ENCODE measurements at places on chromosomes 12 and 14. TPM values are rescaled to one million over a fixed set of nuclear protein-coding genes. Genes with fewer than 3 reads are reported as not detected.

DNA sequence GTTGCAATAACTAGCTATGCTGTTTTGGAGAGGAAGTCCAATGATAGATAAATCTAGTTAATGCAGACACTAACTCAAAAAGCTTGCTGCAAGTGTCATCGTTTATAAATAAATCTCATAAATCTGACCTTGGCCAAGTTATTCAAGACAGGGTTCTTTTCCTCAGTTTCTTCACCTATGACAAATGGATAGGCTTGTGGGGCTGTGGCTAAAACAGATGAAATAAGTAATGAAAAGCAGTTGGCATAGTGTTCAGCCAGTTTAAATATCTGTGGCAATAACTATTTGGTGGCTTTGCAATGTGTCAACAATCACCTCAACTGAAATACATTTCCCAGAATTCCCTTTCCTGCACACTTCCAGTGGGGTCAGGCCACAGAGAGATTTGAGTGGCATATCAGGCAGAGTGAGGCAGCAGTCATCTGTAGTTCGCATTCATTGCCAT lies 169.9 kb downstream of the DYRK2 start:
- no peak for DNase-seq
- H3K4me3 ChIP-seq = no peak overlapping the region
- H3K27me3 ChIP-seq = no peaks in the 10 kb centered on the region
- no peaks in the 10 kb centered on the region for H3K4me1 ChIP-seq
- H3K27ac ChIP-seq = no peak overlapping the region
- H3K36me3 ChIP-seq = no peaks in the 10 kb centered on the region

- DNase-seq = no peak
- no peaks in the 10 kb centered on the region for H3K36me3 ChIP-seq
- no peak overlapping the region for H3K4me3 ChIP-seq
- H3K4me1 ChIP-seq = no peaks in the 10 kb centered on the region
- H3K27ac ChIP-seq = no peak overlapping the region
Measured at GRCh38 chr12:2687726-2688125, 107.0 kb upstream of the FKBP4 start.

GRCh38 chr14:68278576-68279436 lies 459.2 kb downstream of the RAD51B start:
- no peak for DNase-seq
- no peak overlapping the region for H3K4me3 ChIP-seq
- peak overlapping the region; percentile 68 for H3K27ac ChIP-seq

- no peak overlapping the region for H3K27ac ChIP-seq
- no peaks in the 10 kb centered on the region for H3K36me3 ChIP-seq
Measured at GRCh38 chr12:24177889-24178288, 228.4 kb upstream of the SOX5 start.

GRCh38 chr12:47186246-47186645 lies 106.5 kb upstream of the AMIGO2 start:
- no peak overlapping the region for H3K27ac ChIP-seq
- peaks cover 12% of the 10 kb centered on the region for H3K4me1 ChIP-seq
- H3K27me3 ChIP-seq = no peaks in the 10 kb centered on the region

DNA sequence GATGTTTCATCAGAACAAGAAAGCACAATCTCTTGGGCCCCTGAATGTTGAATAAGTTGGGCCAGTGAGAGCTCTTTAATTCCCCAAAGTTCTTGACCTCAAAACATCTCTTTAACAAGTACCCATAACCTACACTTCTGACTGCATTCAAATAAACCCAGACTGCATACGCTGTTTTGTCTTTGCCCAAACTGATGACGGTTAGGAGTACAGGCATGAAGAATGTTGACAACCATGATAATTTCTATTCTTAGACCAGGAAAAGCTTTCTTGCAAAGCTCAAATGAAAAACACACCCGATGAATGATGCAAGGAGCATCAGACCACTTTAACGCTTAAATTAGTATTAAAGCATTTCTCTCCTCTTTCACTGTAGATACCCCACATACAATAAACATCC lies 11.7 kb upstream of the RAB3IP start:
- DNase-seq = no peak
- H3K27me3 ChIP-seq = no peaks in the 10 kb centered on the region
- H3K4me1 ChIP-seq = no peaks in the 10 kb centered on the region
- no peak overlapping the region for H3K4me3 ChIP-seq
- H3K27ac ChIP-seq = no peak overlapping the region

- H3K36me3 ChIP-seq = no peaks in the 10 kb centered on the region
- H3K27ac ChIP-seq = no peak overlapping the region
- no peaks in the 10 kb centered on the region for H3K4me1 ChIP-seq
- no peaks in the 10 kb centered on the region for H3K27me3 ChIP-seq
Measured at GRCh38 chr12:118361889-118362288, 10.8 kb downstream of the TAOK3 start.

DNA sequence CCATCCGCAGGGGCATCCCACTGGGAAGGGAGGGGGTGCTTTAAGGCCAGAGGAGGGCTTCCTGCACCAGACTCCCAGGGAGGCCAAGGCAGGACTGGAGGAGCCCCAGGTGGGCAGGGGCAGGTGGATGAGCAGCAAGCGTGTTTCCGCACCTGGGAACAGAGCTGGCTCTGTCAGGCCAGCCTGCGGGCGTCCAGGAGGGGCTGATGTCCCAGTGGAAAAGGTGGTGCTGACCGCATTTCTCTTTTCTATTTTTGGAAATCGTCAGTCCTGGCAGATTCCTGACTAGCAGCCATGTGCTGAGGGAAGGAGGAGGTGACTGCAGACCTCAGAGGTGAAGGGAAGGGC lies 27.2 kb downstream of the CHGA start:
- no peaks in the 10 kb centered on the region for H3K4me1 ChIP-seq
- no peaks in the 10 kb centered on the region for H3K27me3 ChIP-seq
- H3K27ac ChIP-seq = no peak overlapping the region
- H3K4me3 ChIP-seq = no peak overlapping the region
- no peaks in the 10 kb centered on the region for H3K36me3 ChIP-seq

- H3K36me3 ChIP-seq = no peaks in the 10 kb centered on the region
- no peak overlapping the region for H3K27ac ChIP-seq
- no peak for DNase-seq
Measured at GRCh38 chr14:37247791-37248461, 50.2 kb downstream of the MIPOL1 start.

- H3K27me3 ChIP-seq = no peaks in the 10 kb centered on the region
- no peak overlapping the region for H3K27ac ChIP-seq
- no peak for DNase-seq
- H3K4me1 ChIP-seq = no peaks in the 10 kb centered on the region
- H3K4me3 ChIP-seq = no peak overlapping the region
Measured at GRCh38 chr12:67811437-67812361, 163.2 kb downstream of the DYRK2 start.

DNA sequence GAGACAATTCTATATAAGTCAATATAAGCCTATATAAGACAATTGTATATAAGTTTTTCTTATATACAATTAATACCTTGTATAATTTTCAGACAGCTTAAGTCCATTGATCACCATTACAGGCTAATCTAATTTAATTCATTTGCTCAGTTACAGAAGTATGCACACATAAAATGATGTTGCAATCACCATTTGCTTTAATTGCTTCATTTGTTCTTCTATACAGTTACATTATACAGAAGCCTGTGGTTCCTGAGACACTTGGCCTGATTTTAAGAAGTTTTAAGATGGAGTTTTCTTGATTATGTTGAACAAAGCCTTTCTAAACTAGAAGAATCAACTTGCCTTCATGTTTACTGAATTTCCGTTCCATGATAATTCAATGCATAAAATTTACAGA lies 314.6 kb upstream of the PDE3A start:
- H3K4me3 ChIP-seq = no peak overlapping the region
- DNase-seq = no peak
- H3K27ac ChIP-seq = no peak overlapping the region
- no peaks in the 10 kb centered on the region for H3K27me3 ChIP-seq
- H3K36me3 ChIP-seq = no peaks in the 10 kb centered on the region

DNA sequence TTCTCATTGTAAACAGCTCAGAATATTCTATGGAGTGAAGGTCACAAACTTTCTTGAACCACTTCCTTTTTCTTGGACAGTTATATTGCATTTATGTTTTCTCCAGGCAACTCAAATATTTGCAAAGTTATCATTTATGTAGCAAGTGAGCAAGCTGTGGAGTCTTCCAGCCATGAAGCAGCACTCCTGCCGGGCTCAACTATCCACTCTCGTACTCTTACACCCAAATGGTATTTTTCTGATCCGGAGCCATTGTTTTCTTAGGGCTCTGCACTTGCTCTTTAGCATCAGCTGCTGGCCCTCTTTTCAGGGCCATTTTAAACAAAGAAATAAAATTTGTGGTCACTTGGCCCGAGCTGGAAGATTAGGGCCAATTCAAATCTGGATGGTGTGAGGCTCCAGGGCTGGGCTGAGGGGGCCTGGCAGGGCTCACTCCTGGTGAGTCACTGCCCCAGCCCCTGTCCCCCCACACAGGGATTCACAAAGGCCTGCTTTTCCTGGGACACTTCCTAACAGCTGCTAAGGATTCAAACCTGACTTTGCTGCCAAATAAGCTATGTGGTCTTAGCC lies 19.7 kb downstream of the SYNE3 start:
- H3K27ac ChIP-seq = peak overlapping the region; percentile 69
- no peak overlapping the region for H3K4me3 ChIP-seq
- H3K36me3 ChIP-seq = no peaks in the 10 kb centered on the region
- no peaks in the 10 kb centered on the region for H3K27me3 ChIP-seq
- DNase-seq = peak; percentile 72
- peaks cover 19% of the 10 kb centered on the region for H3K4me1 ChIP-seq

GRCh38 chr12:121781484-121781997 lies 11.9 kb downstream of the RHOF start:
- no peak for DNase-seq
- no peaks in the 10 kb centered on the region for H3K27me3 ChIP-seq
- peaks cover 5% of the 10 kb centered on the region for H3K4me1 ChIP-seq

GRCh38 chr12:111429828-111430432 lies 24.2 kb downstream of the SH2B3 start:
- H3K27me3 ChIP-seq = no peaks in the 10 kb centered on the region
- no peak overlapping the region for H3K4me3 ChIP-seq
- peak overlapping the region; percentile 74 for H3K27ac ChIP-seq
- DNase-seq = no peak
- no peaks in the 10 kb centered on the region for H3K36me3 ChIP-seq

DNA sequence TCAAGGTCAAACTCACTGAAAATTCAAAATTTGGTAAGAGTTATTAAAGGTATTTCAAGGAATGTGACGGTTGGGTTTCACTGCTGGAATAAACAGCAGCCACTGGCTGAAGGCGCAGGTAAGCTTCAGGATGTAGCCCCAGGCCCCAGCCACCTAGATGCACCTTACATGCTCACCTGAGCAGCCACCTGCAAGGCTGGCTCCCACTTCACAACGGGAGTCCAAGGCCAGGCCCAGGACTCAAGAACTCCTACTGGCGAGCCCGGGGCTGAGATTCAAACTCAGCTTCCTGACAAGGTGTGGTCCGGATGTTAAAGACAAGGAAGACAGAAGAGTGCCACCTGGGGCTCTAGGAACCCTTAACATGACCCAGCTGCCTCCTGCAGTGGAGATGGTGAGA lies 78.4 kb downstream of the ITPK1 start:
- H3K36me3 ChIP-seq = no peaks in the 10 kb centered on the region
- no peaks in the 10 kb centered on the region for H3K27me3 ChIP-seq
- peak overlapping the region; percentile 72 for H3K27ac ChIP-seq
- no peak for DNase-seq
- H3K4me3 ChIP-seq = no peak overlapping the region

DNA sequence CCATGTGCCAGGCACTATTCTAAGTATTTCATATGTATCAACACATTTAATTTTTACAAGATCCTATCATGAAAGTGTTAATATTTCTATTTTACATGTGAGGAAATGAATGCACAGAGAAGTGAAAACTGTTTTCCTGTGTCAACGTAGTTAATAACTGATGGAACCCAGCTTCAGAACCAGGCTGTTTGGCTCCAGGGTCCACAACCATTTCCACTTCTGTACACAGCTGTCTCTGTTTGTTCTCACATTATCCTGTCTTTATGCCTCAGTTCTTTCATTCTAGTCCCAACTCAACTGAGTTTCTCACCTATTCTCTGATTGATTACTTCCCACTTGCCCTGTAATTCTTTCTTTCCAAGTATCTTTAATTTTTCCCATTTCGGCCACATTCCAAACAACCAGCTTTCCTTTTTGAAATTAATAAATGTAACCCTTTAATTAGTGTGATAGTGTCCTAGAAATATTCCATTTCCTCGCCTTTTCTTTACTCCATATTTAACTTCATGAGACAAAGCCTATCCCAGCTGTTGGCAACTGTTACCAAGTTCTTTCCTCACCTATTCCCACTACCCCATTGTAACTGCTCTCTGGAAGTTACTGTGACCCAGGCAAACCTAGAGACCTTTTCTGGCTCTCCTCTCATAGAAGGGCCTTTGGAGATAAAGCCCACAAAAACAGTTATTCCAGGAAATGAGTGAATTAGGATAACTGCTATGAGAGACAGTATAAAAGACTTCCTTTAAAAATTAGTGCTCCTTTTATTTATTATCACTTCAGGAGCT lies 218.7 kb downstream of the RASSF9 start:
- H3K36me3 ChIP-seq = no peaks in the 10 kb centered on the region
- no peaks in the 10 kb centered on the region for H3K27me3 ChIP-seq
- H3K4me3 ChIP-seq = no peak overlapping the region
- no peaks in the 10 kb centered on the region for H3K4me1 ChIP-seq
- no peak for DNase-seq
- no peak overlapping the region for H3K27ac ChIP-seq

- H3K4me3 ChIP-seq = no peak overlapping the region
- H3K36me3 ChIP-seq = no peaks in the 10 kb centered on the region
- no peaks in the 10 kb centered on the region for H3K27me3 ChIP-seq
- DNase-seq = no peak
Measured at GRCh38 chr12:34377243-34378035, 355.1 kb downstream of the ALG10 start.

DNA sequence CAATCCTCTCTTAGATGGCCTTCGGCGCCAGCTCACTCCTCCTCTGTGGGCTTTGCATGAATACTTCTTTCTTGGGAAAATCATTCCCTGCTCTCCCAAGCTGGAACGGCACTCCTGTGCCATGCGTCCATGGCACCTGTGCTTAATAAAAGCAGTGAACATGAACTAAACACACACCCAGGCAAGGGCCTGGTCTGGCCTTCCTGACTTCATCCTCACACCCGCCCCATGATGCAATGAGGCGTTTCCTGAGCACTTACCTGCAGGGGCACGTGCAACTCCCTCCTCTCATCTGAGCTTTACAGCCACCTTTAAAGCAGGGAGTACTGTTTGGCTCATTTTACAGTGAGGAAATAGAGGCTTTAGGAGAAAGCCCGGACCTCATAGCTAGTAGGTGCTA lies 219.8 kb downstream of the SLC41A2 start:
- no peak overlapping the region for H3K4me3 ChIP-seq
- no peak for DNase-seq
- no peaks in the 10 kb centered on the region for H3K36me3 ChIP-seq
- peaks cover 18% of the 10 kb centered on the region for H3K4me1 ChIP-seq
- no peak overlapping the region for H3K27ac ChIP-seq

The IAPP gene
- not detected for total RNA-seq

The ADAM21 gene
- total RNA-seq = 0.07 TPM

The TMEM233 gene
- total RNA-seq = 0.21 TPM

The RPS6KA5 gene
- 20.0 TPM for total RNA-seq

The GYS2 gene
- not detected for total RNA-seq

The SPTB gene
- total RNA-seq = 1.0 TPM

The MMP17 gene
- 0.26 TPM for total RNA-seq

The CDKN3 gene
- total RNA-seq = 1.3 TPM

The ARMH4 gene
- 11.5 TPM for total RNA-seq

The OVCH1 gene
- total RNA-seq = 1.0 TPM

The FAM234B gene
- total RNA-seq = 6.6 TPM

The BAZ1A gene
- 30.6 TPM for total RNA-seq

The ENDOU gene
- total RNA-seq = not detected

The KRT85 gene
- total RNA-seq = not detected

The CLEC6A gene
- total RNA-seq = not detected

The CISTR gene
- not detected for total RNA-seq

The GALNT16 gene
- total RNA-seq = 12.6 TPM

The HOXC12 gene
- total RNA-seq = not detected

Measured in uterus (tissue), 4 donors.